ENCODE measurements at places on chromosomes 3 and 15. TPM values are rescaled to one million over a fixed set of nuclear protein-coding genes. Genes with fewer than 3 reads are reported as not detected.

Gene COPG1
- total RNA-seq = 126 TPM

Gene WNT5A
- 15.9 TPM for total RNA-seq

Gene WDR93
- total RNA-seq = not detected

Gene HDC
- total RNA-seq = not detected

Gene ETV5
- 1.9 TPM for total RNA-seq

Gene SLC12A1
- not detected for total RNA-seq

Gene TRH
- not detected for total RNA-seq

Gene CD86
- not detected for total RNA-seq

Gene ST3GAL6
- total RNA-seq = 9.7 TPM

Gene NPAP1
- under 0.01 TPM for total RNA-seq

Gene DCLK3
- total RNA-seq = 0.14 TPM

Gene CD96
- 8.6 TPM for total RNA-seq

Gene EXD1
- not detected for total RNA-seq

Gene BNC1
- not detected for total RNA-seq

Gene RHOV
- 4.0 TPM for total RNA-seq

Gene POTEB
- total RNA-seq = not detected

Gene ASB14
- not detected for total RNA-seq

Gene WDR49
- total RNA-seq = not detected

Gene GABRR3
- not detected for total RNA-seq

Gene GOLGA6L9
- total RNA-seq = 13.1 TPM

Gene VWA5B2
- 5.0 TPM for total RNA-seq

Gene LRTM1
- not detected for total RNA-seq

Gene TPRA1
- total RNA-seq = 24.1 TPM

Gene NLGN1
- 0.40 TPM for total RNA-seq

Gene NOX5
- total RNA-seq = 0.27 TPM

Gene WDR48
- total RNA-seq = 47.6 TPM

Gene CPEB1
- total RNA-seq = 5.6 TPM

Gene SERINC4
- total RNA-seq = not detected

Gene USF3
- total RNA-seq = 23.1 TPM

Gene CGNL1
- total RNA-seq = 2.2 TPM
